ENCODE measurements at places on chromosomes 2 and 18.
A peak's percentile ranks its signal among the peaks of the same experiment; 100 is the strongest.

DNA sequence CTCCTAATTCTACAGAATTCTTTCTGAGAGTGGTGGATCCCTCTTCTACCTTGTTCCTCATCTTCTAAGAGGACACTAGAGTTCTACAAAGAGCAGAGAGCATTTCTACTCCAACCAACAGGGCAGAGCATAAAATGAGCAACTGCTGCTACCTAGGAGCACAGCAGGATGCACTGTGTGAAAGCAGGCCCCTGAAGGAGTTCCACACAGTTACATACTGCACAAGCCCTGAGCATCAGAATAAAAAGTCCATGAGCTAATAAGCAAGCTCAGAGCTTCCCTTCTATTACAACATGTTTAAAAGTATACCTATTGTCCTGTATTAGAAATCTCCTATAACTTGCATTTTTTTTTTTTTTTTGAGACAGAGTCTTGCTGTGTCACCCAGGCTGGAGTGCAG, 8.4 kb downstream of the FHL2 start:
- DNase-seq = no peak

DNA sequence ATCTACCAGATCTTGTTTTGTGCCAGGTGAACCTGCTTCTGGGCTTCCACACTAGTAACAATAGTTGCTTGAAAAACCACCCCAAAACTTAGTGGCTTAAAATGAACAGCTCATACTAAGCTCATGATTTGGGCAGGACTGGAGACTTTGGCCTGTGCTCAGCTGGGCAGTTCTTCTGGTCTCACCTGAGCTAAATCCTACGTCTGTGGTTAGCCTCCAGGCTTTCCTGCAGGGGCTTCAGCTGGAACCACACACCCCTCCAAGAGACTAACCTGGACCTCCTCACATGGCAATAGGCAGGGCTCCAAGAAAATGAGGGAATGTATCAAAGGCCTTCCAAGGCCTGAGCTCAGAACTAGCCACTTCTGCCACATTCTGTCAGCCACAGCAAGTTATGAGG, 144.1 kb downstream of the CD8B2 start:
- DNase-seq = no peak

DNA sequence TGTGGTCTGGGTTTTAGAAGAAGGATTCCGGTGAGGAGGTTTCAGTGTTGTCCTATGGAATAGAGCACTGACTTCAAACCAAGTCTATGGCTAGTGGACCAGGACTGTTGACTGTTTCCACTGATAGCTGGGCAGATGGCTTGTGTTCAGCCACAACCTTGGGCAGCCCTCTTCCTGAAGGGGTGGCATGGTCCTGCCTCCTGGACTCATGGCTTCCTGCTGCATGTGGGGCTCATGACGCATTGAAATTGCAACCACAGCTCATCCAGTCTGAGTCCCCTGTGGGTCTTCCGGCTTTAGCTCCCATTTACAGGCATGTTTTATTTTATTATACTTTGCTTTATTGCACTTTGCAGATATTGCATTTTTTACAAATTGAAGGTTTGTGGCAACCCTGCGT, 105.0 kb downstream of the B3GNT2 start:
- DNase-seq = no peak

DNA sequence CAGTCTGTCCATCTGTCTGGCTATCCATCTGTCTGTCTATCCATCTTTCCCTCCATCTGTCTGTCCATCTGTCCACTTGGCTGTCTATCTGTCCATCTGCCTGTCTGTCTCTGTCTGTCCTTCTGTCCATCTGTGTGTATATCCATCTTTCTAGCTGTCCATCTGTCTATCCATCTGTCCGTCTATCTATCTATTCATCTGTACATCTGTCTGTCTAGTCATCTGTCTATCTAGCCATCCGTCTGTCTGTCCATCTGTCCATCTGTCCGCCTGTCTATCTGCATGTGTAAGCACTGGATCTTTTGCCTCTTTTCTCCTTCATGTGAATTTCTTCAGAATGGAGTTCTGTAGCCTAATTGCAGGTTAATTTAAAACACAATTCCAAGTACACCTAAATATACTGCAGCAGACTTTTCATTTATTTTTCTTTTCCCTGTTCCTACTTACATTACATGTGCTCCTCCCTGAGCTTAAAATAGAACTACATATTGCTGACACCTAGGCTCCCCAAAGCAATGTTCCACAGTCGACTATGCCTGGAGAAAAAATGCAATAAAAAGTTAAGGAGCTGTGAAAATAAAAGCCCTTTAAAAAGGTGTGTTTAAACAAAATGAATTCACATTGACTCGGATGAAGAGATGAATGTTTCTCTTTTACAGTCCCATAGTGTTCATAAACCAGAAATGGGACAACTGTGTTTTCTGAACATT, 37.4 kb upstream of the TXNDC2 start:
- DNase-seq = no peak

DNA sequence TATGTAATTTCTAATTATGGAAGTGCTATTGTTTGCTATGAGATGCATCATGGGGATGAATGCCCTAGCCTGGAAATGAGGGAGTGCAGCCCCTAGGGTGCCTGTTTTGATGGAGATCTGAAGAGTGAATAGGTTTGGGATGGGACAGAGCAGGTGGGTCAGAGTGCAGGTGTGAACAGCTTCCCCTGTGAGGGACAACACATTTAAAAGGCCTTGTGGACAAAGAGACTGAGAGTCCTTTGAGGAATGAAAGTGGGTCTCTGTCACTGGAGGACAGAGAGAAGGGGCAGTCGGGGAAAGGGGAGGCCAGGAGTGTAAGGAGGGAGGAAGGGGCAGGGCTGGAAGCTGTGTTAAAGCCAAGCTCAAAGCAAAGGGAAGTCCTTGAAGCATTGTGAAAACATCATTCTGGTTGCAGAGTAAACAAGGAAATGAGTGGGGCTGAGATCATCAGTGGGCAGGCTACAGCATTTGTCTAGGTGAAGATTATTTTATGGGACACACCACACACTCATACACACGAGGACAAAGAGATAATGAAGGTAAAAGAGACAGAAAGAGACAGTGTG, 877.6 kb downstream of the SLC4A3 start:
- no peak for DNase-seq

DNA sequence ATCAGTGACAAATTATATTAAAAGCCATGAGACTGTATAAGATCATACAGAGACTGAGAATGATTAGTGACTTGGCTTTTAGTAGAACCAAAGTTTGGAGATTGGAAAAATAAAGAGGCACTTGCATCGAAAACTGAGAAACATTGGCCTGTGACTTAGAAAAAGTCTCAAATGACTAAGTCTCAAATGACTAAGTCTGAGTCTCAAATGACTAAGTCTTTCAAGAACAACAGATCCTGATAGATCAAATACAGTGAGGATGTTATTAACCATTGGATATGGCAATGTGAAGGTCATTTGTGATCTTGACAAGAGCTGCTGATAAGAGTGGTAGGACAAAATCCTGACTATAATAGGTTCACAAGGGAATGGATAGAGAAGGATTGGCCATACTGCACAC, 135.5 kb upstream of the FANCL start:
- no peak for DNase-seq

DNA sequence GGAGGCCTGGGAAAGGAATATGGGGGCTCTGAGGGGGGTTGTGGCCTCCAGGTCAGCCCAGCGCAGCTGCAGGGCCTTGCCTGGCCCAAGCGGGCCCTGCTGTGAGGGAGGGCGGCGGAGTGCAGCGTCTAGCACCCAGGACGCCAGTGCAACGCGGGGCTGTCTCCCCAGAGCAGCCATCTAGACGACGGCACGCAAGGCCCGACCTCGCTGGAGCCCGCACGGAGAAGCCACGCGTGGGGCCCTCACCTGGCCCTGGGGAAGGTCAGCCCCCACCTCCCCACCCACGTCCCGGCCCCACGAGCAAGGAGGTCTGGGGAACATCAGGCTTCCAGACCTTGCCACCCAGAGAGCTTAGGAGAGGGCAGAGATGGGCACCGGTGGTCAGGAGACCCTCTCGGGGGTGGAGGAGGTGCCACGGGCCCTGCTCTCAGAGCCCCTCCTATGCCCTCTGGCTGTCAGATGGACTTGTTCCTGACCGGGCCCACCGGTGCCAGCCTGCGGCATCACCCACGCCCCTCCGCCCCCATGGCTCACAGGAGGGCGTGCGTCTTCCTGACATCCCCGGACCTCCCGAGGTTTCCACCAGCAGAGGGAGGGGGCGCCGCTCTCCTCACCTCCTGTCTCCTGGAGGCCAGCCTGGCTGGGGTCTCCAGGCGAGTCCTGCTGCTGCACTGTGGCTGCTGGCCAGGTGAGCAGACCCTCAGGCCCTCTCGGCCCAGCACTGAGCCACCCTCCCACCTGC, 17.0 kb downstream of the GPR35 start:
- no peak for DNase-seq

- DNase-seq = no peak
Measured at GRCh38 chr2:231102772-231103171, 22.1 kb downstream of the HTR2B start.

GRCh38 chr2:192194866-192195547, at the start of gene TMEFF2:
Gene TMEFF2 (minus strand): TSS chr2:192194933. CDS start chr2:192194524, 409 bp downstream.
- peak; percentile 53 for DNase-seq

DNA sequence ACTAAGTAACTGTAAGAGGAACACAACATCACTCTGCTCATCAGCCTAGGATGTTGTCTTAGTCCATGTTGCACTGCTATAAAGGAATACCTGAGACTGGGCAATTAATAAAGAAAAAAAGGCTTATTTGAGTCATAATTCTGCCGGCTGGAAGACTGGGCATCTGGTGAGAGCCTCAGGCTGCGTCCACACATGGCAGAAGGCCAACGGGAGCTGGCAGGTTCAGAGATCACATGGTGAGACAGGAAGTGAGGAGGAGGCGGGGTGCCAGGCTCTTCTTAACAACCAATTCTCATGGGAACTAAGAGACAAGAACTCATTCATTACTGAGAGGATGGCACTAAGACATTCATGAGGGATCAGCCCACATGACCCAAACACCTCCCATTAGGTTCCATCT, 46.8 kb downstream of the EPG5 start:
- no peak for DNase-seq

DNA sequence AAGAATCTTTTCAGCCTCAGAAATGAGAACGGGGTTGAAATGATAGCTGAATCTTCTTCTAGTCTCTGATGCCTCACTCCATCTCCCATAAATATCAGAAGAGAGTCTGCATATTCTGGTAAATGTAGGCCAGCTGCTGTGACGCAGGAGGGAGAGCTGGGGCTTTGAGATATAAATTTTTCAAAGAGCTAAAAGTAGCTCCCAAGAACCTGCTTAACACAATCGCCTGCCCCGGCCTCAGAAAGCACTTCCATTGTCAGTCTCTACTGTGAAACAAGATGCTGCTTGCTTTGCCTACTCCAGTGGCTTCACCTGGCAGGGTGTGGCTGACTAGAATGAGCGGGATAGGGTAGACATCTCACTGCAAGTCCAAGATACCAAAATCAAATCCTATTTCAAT, 105.0 kb upstream of the CCDC150 start:
- no peak for DNase-seq

- no peak for DNase-seq
Measured at GRCh38 chr2:12685145-12685544, 31.6 kb upstream of the TRIB2 start.

DNA sequence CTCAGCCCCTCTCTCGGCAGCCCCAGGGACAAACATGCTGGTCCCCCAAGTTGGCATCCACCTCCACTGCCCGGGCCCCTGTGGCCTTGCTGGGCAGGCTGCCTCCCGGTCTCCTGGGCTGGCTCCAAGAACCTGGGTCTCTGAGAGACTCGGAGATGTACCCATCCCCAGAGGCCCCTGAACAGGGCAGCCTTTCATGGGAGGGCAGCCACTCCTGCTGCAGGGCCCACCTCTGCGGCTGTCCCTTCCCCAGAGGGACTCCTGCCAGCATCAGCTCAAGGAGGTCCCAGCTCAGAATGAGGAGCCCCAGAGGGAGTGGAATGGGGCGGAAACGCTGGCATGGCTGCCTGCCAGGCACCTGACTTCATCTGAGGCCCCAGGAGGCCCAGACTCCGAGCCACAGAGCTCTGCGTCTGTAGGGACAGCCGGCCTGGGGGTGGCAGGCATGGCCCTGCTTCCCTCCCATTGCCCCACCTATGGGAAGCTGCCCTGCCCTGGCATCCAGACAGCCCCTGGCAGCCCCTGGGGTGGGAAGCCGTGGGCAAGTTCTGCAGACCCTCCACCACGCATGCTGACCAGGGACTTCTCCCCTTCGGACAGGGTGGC, 857 bp upstream of the CROCC2 start:
- DNase-seq = no peak

DNA sequence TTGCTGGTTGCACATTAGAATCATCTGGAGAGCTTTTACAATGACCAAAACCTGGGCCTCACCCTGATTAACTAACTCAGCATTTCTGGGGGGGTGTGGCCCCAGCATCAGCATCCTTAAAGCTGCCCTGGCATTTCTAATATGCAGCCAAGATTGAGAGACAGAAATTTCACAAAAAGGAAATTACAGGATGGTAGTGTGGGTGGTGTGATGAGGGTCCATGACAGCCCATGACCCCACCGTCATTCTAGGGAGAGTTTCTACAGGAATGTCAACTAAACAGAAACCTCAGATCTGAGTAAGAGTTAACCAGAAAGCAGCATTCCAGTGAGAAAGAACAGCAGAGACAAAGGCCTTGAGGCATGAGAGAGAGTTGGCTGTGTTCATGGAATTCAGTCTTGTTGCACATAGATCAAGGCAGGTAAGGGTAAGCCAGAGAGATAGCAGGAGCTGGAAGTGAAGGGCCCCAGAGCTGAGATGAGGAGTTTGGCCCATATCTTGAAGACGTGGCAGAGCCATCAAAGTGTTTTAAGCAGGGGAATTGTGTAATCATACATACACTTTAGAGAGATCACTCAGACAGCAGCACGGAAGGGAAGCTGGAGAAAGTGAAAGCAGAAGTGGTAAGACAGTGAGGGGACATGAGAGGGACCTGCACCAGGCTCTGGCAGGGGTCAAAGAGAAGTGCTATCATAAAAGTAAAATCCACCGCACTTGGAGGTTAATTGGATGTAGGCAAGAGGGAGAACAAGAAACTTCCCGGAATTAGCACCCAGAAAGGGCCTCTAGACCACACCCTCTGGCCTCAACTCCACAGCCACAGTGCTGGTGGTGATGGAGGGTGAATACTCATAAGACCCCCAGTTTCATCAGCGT, 7.8 kb upstream of the TRABD2A start:
- DNase-seq = no peak

DNA sequence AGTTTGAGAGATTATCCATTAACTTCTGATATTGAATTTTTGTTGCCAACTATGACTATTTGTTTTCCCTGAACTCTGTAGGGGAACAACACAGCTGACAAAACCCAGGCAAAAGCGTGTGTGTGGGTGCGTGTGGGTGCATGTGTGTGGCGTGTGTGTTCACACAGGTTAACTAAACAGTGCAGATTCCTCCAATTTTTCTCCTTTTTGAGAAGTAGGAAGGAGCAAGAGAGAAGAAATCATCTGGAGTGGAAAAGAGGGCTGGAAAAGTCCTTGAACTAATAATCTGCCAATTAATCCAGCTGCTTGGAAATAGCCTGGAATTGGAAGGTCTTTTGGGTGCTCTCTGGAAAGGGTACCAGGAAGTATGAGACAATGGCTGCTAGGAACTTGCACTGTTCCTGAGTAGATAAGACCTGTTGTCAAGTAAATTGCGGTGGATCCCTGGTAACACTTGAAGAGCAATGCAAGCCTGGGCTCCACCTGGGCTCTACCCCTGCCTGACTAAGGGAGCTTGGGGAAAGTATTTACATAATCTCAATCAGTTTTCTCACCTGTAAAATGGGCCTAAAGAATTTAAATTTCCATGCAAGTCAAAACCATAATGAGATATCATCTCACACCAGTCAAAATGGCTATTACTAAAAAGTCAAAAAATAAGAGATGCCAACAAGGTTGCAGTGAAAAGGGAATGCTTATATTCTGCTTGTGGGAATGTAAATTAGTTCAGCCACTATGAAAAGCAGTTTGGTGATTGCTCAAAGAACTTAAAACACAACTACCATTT, 40.5 kb upstream of the IL1R1 start:
- no peak for DNase-seq

- peak; percentile 31 for DNase-seq
Measured at GRCh38 chr2:173076581-173077345, 1.1 kb downstream of the MAP3K20 start.

All from stimulated activated CD4-positive, alpha-beta T cell treated with anti-CD3 and anti-CD28 coated beads, Interleukin-2, amount 100 ng/mL, for 24 hours (primary cell).